ENCODE measurements at places on chromosomes 11 and 22.

DNA sequence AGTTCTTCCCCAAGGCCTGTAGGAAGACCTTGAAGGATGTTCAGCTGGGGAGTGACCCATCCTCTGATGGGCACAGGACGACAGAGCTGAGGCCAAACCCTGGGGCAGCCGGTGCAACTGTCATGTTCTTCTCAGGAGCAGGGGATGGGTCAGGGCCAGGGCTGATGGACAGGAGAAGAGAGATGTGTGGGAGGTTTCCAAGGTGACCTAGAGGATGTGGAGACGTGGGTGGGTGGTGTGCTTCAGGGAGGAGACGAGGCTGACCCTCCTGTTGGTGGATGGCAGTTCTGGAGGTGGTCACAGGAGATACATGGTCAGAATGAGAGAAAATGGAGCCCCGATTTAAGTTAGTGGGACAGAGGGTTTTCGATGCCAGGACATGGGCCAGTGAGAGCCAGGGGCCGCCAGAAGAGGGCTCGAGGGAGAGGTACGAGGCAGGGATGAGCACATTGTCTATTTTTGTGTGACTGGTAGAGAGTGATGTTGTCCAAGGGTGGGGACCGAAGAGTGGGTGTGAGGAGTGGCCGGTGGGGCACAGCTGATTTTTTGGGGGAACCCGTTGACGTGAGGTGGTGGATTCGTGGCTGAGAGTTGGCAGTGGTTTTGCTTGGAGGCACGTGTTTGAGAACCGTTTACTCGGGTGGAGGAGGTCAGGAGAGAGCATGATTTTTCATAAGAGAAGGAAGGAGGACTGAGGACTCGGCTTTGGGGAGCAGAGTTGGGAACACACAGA, 14.6 kb downstream of the TBC1D22A start:
- DNase-seq, result no peak

DNA sequence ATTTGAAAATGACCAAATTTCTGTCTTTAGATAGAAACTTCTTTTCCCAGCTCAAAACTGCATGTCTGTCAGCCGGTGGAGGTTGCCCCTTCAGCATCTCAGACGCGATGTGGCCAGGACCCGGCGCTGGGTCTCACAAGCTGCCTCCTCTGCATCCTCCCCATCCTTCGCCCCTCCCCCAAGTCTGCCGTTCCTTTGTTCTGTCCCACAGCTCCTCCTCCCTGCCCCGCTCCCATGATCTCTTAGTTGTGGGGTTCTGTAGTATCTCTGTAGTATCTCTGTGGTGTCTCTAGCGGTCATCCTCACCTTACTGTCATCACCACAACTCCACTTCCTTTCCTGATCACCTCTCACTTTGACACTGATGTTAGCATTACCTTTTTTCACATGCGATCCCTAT, 49.9 kb downstream of the TRAF6 start:
- no peak for DNase-seq

DNA sequence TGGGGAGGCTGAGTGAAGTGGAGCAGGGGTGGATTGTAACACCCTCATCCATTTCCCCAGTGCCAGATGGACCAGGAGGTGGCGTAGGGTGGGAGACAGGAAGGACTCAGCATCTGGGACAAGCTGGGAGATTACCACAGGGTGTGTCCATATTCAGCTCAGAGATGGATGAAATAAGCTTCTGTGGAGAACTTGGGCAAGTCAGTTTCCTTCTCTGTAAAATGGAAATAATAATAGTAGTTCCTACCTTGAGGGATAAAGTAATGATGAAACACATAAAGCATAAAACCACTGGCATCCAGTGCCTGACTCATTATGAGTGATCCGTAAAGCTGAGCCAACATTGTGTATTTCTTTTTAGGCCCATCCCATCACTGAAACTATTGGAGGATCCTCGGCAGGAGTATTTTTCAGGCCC, 607 bp upstream of the ROBO4 start:
- DNase-seq, result no peak

GRCh38 chr11:22130462-22131053, 62.3 kb upstream of the ANO5 start:
- peak; percentile 28 for DNase-seq

DNA sequence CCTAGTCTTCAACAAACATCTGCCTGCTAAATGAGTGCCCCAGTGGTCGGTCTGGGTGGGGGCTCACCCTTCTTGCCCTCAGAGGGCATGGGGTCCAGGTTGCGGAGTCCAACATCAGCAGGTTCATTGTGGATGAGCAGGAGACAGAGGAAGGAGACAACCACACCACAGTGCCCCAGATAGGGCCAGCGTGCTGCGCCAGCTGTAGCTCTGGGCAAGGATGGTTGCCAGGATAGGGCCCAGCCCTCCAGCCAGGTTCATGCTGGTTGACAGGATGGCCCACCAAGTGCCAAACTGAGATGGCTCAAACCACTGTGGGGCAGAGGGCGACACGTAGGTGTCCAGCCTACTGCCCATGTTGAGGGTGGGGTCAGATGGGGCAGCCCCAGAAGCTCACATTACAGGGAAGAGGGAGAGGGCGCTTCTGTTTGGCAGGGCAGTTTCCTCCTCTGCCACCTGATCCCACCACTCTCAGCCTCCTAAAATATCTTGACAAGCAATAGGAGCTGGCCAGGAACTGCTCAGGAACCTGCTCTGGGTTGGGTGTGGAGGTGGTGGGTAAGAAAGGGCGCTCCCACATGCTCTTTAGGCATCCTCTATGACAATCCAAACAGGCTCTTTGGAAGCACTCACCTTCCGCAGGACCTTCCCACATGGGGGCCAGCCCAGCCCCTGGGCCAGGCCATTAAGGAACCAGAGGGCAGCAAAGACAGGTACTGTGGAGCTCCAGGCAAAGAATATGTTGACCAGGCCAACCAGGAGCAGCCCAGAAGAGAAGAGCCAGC, 2.9 kb downstream of the SLC37A4 start:
- no peak for DNase-seq

- DNase-seq, result no peak
Observed at GRCh38 chr11:65440831-65441499, 18.4 kb downstream of the NEAT1 start.

DNA sequence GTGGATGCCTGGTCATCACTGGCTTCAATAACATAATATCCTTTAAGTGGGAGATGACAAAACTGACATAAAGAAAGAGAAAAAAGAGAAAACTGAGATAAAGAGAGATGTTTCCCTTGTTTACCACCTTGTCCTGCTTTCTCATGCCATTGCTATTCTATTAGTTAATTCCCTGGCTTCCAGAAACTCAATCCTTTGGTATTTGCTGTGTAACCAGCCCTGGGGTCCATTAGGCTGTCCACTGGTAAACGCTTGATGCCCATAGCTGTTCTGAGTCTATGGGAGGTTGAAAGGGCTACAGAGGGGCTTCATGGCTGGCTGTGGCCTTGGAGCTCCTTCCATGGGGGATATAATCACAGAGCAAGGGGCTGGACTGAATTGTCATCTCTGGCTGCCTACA, 243.4 kb upstream of the PLET1 start:
- no peak for DNase-seq

- no peak for DNase-seq
Observed at GRCh38 chr22:48244388-48245195, 1482.1 kb downstream of the TBC1D22A start.

DNA sequence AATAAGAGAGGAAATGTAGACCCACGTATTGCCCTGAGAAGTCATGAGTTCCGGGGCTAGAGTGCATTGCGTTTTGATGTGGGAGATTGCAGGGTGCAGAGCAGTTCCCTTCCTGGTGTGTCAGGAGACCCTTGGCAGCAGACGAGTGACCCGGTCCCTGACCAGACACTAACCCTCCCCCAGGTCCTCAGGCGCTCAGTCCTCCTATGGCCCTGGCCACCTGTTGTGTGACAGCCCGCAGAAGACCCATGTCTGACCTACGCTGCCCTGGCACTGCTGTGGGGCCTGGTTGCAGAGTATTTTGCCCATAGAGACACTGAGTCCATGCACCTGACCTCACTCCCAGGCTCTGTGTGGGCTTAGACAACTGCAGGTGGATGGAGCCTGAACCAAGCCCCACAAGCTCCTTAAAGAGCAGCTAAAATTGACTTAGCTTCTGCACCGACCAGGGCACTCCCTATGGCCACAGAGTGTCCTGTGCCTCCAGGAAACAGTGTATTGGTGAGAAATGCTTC, 833.8 kb downstream of the TBC1D22A start:
- DNase-seq, result no peak

- DNase-seq, result no peak
Observed at GRCh38 chr11:130604606-130605005, 156.2 kb downstream of the ADAMTS15 start.

DNA sequence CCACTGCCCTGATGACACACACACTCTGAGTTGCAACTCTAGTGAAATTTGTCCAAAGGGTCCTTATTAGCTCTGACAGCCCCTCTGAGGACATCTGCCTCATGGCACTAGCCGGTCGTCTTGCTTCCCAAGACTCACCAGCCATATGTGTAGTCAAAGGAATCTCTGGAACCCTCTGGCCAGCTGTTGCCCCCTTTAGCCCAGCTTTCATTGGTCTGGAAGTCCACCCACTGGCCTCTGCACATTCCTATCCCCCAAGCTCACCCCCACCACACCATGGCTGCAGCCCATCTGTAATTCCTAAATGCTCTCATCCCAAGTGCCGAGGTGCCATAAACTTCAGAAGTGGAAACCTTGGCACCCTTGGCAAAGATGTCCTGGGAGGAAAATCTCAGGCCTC, 24.3 kb downstream of the SYT7 start:
- no peak for DNase-seq

DNA sequence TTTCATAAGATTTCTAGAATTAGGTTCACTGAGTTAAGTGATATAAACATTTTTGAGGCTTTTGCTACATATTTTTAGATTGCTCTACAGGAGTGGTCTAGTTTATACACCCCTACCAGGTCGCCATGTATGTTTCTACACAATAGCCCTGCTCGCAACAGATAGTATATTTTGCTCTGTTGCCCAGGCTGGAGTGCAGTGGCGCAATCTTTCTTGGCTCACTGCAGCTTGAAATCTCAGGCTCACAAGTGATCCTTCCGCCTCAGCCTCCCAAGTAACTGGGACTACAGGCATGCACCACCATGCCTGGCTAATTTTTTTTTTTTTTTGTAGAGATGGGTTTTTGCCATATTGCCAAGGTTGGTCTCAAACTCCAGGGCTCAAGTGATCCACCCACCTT, 10.4 kb downstream of the ZNRF3 start:
- no peak for DNase-seq

DNA sequence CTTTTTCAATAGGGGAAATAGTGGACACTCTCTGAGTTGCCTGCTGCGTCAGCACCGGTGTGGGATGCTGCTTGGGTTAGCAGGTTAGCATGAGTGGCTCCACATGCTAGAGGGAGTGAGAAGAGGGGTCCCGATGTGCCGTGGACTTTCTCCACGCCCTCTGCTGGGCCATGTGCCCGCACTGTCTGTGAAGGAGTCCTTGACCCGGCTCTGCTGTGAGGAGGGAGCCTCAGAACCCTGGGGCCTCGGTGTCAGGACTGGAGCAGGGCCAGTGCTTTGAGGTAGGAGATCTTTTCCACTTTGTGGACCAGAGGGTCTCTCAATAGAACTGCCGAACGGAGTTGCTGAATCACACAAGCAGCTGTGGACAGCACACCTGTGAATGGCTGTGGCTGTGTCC, 14.8 kb downstream of the CTTN start:
- DNase-seq, result no peak

GRCh38 chr22:43654271-43654670, 157.8 kb downstream of the EFCAB6 start:
- no peak for DNase-seq

DNA sequence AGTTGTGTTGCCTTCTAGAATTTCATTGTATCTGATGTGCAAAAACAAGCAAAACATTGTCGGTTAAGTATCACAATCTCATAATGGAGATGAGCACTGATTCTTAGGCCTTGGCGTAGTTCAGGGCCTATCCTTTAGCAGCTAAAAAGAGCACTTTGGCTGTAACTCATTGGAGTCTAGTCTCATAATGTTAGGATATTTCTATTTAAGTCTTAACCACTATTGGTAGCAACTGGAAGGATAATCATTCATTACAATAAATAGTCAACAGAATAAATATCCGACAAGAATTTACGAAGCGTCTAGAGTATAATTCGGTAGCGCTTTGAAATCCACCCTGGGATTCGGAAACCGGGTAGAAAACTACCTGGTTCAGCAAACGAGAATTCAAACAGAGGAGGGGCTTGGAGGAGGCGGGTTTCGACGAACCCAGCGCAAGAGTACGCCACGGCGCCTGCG, 461 bp upstream of the EED start:
- peak; percentile 80 for DNase-seq

DNA sequence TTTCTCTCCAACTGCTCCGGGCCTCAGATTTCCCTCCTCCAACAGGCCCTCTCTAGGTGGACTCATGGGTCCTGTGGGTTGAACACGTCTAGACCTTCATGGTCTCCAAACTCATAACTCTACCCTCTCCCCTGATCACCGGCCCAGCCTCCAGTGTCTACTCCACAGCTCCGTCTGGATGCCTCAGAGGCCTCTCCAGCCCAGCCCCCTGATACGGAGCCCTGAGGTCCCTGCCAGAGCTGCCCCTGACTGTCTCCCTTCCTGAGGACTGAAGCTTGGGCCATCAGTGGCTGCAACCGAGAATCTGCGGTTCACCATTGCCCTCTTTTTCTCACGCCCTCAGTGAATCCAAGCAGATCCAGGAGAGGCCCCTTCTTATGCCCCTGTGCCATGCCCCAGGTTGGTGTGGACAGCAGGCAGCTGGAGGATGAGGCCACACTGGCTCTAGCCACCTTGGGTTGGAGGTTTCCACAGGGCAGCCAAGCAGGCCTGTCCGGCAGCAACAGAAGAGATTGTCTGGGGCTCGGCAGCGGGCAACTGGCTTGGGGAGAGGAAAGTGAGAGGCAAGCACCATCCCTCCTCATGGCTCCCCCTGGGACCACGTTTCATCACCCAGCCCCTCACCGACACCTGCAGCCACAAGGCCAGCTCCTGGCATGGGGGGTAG, 104.6 kb upstream of the FGF3 start:
- no peak for DNase-seq

- no peak for DNase-seq
Observed at GRCh38 chr11:1130276-1131032, 27.3 kb upstream of the MUC5AC start.

DNA sequence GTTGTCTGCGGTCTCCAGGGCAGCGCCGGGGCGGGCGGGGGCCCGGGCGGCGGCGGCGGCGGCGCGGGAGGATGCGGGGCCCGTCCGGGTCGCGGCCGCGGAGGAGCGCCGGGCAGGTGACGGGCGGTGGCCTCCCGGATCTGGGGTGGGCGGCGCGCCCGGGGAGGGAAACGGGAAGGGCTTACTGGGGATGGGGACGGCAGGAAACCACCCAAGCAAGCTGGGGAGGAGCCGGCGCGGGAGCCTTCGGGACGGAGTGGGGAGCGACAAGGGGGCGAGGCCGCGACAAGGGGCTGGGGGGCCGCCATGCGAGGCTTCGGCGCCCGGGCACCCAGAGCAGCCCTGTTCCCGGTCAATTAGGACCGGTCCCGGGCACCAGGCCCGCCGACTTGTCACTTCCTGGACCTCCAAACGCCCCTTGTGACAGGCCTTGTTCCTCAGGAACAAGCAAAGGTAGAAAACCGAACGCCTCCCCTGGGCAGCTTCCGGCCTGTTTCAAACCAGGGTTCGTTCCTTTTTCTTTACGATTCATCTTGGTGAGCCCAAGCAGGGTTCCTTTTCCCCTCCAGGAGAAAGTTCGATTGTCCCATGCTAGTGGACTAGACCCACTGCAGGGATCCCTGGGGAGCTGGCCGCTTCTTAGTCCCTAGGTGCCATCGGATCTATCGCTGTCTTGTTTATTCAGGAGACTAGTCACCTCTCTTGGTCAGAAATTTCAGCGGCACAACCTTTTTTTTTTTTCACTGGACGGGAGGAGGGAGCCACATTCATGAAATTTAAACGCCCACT, 492 bp downstream of the JHY start:
- peak; percentile 33 for DNase-seq
